Esophagus mucosa (tissue), 1 donor: ENCODE measurements at places on chromosomes 7 and 10. TPM values are rescaled to one million over a fixed set of nuclear protein-coding genes. Genes with fewer than 3 reads are reported as not detected.

DNA sequence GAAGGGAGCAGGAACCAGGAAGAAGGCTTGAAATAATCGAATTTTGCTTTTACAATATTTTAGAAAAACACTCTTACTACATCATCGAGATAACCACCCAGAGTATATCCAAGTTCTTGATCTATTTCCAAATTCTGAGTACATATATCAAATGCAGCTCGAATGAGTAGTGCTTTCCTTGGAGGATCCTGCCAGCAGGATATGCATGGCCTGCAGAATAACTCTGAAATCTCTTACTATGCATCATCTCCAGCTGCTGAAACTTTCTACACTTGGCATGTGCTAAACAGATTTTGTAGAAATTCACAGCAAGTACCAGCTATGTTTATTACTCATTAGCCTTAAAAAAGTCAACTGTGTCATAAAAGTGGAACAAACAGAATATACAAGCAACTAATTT lies 44.0 kb upstream of the ANK3 start:
- no peak for ATAC-seq

GRCh38 chr10:58756130-58756719 lies 243.6 kb downstream of the BICC1 start:
- ATAC-seq: no peak

The RBM20 gene
- total RNA-seq: 3.1 TPM

GRCh38 chr10:129253161-129253864 lies 213.7 kb upstream of the MGMT start:
- no peak for ATAC-seq
